CD4-positive, alpha-beta T cell treated with Interleukin-4 for 4 hours (primary cell): ENCODE measurements at places on chromosomes 2 and 18.

- DNase-seq, result peak; percentile 50
Observed at GRCh38 chr2:179218848-179219594, 45.6 kb downstream of the SESTD1 start.

DNA sequence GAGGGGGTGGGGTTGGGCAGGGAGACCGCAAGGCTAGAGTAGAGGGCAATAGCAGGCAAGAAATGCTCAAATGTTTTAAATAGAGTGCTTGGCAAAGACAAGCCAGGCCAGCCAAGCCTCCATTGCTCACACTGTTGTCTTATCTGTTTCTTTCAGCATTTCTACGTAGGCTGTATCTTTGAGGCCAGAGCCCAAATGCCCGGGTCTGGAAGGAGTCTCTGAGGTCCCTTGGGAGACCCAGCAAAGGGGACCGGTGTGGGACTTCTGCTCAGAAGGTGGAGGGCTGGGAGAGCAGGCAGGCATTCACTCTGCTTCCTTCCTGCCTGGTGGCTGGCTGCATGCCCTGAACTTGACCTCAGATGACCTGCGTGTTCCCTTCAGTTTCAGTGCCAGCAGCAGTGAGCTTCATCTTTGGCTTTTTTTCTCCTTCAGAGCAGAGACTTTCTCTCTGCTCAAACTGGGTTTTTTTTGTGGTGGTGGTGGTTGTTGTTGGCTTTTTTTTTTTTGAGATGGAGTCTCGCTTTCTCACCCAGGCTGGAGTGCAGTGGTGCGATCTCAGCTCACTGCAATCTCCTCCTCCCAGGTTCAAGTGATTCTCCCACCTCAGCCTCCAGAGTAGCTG, 13.7 kb upstream of the TET3 start:
- DNase-seq, result peak; percentile 58

DNA sequence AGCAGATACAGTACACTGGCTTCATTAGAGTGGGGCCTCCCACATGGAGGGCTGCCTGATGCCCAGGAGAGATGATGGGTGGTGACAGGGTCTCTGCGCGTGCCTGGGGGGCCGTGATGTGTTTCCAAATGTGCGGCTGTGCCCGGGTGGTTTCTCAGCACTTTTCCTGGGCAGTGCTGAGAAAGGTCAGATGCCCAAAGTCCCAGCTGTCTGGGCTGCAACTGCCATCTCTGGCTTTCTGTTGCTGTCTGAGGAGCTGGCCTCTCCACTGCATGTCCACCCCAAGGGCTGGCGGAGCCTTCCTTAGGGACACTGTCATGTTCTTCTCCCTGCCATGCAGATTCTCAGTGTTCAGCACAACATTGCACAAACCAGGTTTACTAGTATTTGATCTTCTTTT, 62.7 kb upstream of the NFATC1 start:
- DNase-seq, result no peak

GRCh38 chr18:49865401-49865800, 52.1 kb upstream of the ACAA2 start:
- no peak for DNase-seq

- no peak for DNase-seq
Observed at GRCh38 chr2:9967053-9967775, 15.7 kb downstream of the GRHL1 start.

GRCh38 chr2:79235135-79235534, 75.6 kb upstream of the REG3A start:
- no peak for DNase-seq

GRCh38 chr2:236703906-236704305, 134.3 kb downstream of the ACKR3 start:
- DNase-seq, result no peak

GRCh38 chr2:62149708-62150107, 46.2 kb upstream of the B3GNT2 start:
- no peak for DNase-seq

GRCh38 chr2:240928476-240929363, 22.6 kb downstream of the CROCC2 start:
- DNase-seq, result no peak

DNA sequence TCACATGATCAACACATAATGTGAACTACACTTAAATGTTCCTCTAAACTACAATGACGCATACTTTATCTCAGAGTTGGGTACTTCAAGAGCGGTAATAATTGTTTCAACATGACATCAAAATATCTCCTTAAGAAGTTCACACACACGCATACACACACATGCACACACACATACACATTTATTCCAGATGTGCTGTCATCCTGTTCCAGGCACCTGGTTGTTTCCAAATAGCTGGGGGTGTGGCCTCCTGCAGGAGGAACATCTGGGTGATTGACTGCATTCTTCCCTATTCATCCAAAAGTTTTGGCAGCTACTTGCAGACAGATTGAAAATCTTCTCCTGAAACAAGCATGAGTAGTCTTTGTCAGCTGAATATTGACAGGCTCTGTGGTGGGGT, 37.9 kb upstream of the PIK3C3 start:
- no peak for DNase-seq

- DNase-seq, result no peak
Observed at GRCh38 chr2:85216927-85217326, 83.7 kb downstream of the TCF7L1 start.

DNA sequence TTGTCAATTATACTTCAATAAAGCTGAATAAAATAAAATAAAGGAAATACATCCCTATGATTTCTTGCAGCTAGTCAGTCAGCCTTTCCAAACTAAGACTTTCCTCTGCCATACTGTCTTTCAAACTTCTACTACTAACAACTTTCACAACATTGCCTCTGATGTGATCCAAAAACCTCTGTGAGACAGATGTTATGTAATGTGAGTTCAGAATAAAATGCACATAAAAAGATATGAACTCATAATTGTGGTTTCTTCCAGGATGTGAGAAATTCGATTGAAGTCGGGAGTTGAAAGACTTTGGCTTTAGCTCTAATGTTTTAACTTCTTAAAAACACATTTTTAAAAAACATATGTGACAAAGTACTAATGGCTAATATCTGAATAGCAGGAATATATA, 98.7 kb downstream of the PIGN start:
- peak; percentile 20 for DNase-seq

DNA sequence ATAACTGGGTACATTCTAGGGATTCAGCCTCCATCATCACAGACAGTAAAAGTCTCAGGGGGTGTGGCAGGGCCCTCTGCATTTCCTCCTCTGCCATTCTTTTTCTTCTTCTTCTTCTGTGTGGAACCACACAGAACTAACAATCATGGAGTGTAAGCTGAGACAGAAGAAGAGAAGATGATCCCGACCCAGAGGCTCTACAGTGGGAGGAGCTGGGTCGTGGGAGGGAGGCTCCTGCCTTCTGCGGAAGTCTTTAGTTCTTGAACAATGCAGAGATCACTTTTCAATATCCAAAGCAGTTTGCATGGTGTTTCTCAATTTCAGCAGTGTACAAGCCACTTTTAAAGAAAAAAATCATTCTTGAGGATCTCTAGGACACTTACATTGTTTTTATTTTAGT, 80.9 kb downstream of the KCNS3 start:
- DNase-seq, result no peak

GRCh38 chr18:32870611-32871010, 97.8 kb upstream of the KLHL14 start:
- no peak for DNase-seq

GRCh38 chr2:135093193-135093592, 41.1 kb downstream of the RAB3GAP1 start:
- DNase-seq, result no peak

GRCh38 chr2:75288760-75289159, 89.4 kb upstream of the TACR1 start:
- no peak for DNase-seq

DNA sequence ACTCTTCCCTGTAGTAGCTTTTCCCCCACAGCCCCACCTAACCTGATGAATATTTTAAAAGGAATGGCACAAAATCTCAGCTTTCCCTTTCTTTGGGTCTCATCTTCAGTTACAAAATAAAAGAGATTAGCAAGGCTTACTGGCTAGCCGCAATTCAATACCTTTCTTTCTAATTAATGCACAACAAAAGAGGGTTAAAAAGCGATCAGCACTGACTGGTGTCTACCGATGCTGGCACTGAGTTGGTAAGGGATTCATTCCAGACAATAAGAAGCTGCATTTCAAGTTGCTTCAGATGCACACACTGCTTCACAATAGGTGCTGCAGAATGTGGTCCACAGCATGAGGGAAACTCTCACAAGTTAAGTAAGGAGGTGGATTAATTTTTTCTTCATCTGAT, 41.9 kb downstream of the HDHD2 start:
- DNase-seq, result no peak

GRCh38 chr2:20135631-20136050, 84.2 kb upstream of the LAPTM4A start:
- DNase-seq, result no peak

DNA sequence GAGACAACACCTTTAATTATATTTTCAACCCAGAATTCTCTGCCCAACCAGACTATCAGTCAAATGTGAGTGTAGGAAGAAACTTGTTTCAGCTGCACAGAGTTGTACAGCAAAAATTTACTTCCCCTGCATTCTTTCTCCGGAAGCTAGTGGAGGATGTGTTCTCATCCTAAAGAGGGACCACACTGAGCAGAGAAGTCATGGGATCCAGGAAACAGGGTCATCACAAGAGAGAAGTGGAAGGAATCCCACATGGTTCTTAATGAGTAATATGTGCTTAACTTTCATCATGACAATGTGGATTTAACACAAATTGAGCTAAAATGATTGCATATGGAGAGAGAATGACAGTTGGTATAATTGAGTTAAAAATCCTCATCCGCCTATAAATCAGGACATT, 78.2 kb downstream of the INPP4A start:
- no peak for DNase-seq

GRCh38 chr2:6052649-6053048, 360.5 kb downstream of the SOX11 start:
- DNase-seq, result no peak

GRCh38 chr2:222751821-222752719, 80.6 kb downstream of the MOGAT1 start:
- no peak for DNase-seq

DNA sequence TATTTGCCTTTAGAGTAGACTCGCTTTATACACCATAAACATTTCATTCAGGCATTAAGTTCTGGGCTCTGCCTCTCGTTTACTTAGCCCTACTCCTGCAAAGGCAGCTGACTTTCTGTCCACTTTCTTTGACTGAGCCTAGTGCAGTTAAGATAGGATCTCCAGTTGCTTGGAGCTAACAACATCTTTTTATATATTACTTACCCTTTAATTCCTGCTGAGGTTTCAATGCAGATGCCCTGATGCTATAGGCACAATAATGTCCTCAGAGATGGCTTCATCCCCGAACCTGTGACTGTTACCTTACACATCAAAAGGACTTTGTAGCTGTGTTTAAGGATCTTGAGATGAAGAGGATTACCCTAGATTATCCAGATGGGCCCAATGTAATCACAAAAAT, 505.8 kb upstream of the TNP1 start:
- DNase-seq, result no peak

DNA sequence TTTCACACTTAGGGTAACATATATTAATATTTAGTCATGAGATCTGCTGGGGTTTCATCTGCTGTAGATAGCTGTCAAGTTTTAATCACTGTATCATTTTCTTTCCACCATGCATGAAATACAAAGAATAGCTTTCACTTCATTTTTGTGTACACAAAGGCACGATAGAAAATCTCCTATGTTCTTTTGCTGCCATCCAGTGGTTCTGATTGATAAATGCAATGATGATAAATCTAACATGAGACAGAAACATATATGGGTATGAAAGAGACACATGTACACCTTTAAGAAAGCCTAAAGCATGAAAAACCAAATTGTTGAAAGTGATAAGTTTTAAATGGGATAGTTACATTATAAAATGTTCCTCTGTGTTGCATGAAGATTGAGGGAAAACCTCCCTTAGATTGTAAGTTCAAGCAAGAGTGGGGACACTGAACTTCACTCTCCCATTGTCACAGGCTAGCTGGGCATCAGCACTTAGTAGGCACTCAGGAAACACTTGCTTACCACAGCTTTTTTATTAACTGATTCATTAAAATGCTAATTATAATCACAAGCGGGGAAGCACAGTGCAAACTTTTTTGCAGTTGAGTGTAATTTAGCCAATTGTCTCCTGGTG, 31.2 kb downstream of the C1D start:
- peak; percentile 41 for DNase-seq

GRCh38 chr2:60376252-60376651, 177.2 kb downstream of the BCL11A start:
- DNase-seq, result no peak

DNA sequence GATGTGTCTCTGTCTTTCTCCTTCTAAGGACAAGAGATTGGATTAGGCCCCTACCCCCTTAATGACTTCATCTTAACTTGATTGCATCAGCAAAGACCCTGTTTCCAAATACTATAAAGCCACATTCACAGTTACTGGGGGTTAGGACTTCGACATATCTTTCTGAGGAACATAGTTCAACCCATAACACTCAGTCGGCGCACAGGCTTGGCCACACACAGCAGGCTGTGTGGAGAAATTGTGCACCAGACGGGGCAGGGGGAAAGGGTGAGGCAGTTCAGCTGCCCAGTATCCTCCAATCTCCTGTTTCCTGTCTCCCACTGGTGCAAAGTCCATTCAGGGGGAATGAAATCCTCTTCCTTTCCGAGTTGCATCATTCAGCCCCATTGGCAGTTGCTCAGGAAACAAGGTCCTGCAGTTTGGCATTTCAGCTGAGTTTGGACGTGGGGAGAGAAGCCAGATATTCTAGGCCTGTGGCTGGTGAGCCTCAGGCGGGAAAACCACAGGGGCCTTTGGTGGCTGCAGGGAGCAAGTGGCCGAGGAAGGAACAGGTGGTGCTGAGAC, 9.4 kb upstream of the RAPGEF4 start:
- no peak for DNase-seq

DNA sequence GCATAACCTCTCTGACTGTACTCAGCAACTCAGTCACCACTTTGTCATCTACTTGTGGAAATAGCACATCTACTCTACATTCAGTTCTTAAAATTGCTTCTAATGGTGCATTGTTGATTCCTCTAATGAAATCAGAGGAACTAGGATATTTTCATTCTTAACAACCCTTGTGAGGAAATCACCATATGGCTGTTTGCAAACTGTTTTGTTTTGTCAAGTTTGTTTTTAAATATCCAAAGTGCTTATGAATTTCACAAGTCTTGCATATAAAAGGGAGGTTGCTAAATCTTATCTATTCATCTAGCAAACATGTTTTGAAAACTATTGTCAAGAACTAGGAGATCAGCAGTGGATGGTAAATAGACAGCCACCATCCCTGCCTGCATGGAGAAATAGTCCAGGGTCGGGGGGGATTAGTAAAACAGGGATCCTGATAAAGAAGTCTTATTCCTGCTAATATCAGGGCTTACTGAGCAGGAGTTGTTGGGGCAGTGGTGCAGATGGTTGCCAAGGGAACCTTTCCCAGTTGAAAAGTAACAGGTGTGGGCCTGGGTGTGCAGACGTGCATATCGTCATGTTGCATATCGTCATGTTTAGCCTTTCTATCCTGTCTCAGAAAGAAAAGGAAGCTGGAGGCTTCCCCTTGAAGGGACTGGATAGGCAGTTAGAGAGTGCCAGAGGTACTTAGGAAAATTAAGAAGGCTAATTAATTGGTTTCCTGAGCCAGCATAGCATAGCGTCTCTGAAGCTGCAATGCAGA, 7.5 kb upstream of the MYO3B start:
- no peak for DNase-seq
